ENCODE measurements at places on chromosomes 7 and 10.

DNA sequence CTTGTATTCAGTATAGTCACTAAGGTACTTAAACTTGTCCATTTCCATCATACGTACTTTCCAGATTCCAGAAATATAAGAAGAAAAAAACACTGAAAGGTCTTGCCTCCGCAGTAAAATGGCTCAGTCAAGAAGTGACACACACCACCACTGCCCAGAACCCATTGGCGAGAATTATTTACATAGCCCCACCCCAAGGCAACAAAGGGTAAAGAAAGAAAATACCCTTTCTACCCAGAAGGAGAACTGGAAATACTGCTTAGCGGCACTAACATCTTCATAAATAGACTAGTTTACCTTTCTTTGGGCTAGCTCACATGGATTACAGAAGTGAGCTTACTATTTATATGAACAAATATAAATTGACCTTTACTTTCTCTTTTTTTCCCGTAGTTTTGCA, 194.0 kb downstream of the PPP1R9A start:
- no peaks in the 10 kb centered on the region for H3K4me1 ChIP-seq
- H3K27ac ChIP-seq, result no peak overlapping the region

DNA sequence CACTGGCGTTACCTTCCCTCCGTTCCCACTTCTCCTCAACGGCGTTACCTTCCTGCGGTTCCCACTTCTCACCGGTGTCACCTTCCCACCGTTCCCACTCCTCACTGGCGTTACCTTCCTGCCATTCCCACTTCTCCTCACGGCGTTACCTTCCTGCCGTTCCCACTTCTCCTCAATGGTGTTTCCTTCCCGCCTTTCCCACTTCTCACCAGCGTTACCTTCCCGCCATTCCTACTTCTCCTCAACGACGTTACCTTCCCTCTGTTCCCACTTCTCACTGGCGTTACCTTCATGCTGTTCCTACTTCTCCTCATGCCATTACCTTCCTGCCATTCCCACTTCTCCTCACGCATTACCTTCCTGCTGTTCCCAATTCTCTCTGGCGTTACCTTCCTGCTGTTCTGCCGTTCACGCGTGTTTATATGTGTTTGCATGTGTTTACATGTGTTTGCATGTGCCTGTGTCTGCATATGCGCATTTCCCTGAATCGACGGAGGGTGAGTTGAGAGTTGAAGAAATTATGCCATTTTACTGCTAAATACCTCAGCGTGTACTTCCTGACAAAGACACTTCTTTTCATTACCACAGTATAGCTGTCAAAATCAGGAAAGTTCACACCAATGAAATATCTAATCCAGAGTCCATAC, 23.2 kb upstream of the CFAP46 start:
- no peak for DNase-seq
- peaks cover 49% of the 10 kb centered on the region for H3K27me3 ChIP-seq

DNA sequence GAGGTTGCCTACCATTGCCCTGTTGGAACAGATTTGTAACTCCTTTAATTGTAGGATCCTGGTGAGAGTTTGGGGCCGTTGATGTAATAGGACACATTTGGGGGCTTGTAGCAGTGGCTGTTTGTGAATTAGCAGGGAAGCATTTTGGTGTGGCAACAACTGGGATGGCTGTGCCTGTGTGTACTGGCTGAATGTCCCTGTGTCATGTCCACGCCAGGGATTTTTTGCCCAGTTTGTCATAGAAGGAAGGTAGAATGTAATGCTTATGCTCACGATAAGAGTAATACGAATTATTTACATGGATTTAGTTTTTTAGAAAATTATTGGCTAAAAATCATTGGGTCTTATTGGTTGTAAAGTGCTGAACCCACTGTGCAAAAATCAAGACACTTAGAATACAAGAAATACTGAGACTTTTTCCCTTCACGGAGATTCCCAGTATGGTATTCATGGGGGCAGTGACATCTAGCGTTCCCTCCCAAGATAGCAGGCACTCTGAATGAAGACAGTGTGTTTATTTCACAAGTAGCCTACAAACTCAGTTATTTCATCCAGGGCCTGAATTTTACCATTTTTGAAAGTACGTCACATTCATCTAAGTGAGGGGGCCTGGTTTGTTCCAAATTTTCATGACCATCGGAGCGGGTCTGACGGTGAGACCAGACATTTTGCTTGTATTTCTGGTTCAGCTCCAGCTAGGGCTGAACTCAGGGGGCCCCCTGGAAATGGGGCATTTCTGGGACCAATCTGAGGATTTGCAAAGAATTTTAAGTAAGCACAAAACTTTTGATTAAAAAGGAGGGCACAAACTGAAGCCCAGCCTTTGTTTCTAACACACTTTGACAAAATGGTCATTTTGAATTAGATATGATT, 74.7 kb downstream of the CACNB2 start:
- H3K27me3 ChIP-seq, result no peaks in the 10 kb centered on the region
- DNase-seq, result no peak
- peaks cover 23% of the 10 kb centered on the region for H3K4me1 ChIP-seq
- H3K27ac ChIP-seq, result no peak overlapping the region
- H3K36me3 ChIP-seq, result no peaks in the 10 kb centered on the region

GRCh38 chr10:28087661-28088351, 88.9 kb upstream of the ODAD2 start:
- no peaks in the 10 kb centered on the region for H3K27me3 ChIP-seq
- H3K27ac ChIP-seq, result no peak overlapping the region
- no peak overlapping the region for H3K4me3 ChIP-seq
- H3K36me3 ChIP-seq, result no peaks in the 10 kb centered on the region
- no peak for DNase-seq

DNA sequence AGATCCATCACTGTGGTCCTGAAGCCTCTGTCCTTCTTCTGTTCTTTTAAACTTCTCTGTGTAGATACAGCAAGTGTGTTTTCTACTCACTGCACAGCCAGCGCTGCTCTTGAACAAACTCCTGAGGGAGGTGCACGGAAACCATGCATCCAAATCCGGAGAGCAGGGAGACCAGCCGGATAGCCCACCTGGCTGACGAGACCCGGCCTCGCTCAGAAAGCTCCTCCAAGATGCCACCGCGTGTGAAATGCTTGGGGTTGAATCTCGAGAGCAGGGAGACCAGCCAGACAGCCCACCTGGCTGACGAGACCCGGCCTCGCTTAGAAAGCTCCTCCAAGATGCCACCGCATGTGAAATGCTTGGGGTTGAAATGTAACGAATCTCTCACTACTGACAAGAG, 602.0 kb downstream of the PTPRN2 start:
- no peak overlapping the region for H3K4me3 ChIP-seq
- DNase-seq, result no peak

DNA sequence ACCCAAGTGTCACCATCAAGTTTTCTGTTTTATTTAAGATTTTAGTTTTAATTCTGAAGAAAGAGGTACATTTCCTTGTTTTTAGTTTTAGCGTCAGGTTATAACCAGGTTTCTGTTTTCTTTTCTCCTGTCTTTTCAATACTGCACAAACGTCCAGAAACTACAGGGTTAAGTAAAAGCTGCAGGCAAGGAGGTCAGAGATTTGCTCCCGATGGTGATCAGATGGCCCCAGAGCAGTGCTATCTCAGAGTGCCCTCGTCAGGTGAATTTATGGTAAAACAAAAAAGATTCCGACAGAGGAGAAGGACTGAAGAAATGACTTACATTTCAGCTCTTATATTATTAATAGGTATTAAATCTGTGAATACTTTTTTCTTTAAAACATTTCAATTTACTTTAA, 128.2 kb downstream of the STRA8 start:
- no peaks in the 10 kb centered on the region for H3K4me1 ChIP-seq
- H3K27me3 ChIP-seq, result no peaks in the 10 kb centered on the region
- no peak overlapping the region for H3K4me3 ChIP-seq
- H3K36me3 ChIP-seq, result no peaks in the 10 kb centered on the region
- H3K27ac ChIP-seq, result no peak overlapping the region
